Testis (tissue), 5 donors: ENCODE measurements at places on chromosomes 2 and 18. TPM values are rescaled to one million over a fixed set of nuclear protein-coding genes. Genes with fewer than 3 reads are reported as not detected.

DNA sequence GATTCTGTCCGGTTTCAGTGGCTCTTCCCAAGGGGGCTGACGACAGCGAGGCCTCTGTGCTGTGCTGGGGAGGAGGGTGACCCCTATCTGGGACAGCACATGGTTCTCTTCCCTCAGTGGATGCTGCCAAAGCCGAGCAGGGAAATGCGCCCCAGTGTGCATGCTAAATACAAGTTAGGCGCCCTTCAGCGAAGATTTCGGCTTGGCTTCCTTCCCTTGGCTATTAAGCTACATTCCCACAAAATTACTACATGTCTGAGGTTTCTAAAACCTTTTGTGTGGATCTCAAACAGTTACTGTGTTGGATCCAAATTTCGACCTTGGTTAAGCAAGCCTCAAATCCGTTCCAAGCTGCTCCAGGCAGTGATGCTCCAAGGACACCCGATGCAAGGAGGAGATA, 440.3 kb downstream of the NRXN1 start:
- no peak for DNase-seq
- no peaks in the 10 kb centered on the region for H3K4me1 ChIP-seq
- H3K36me3 ChIP-seq: no peaks in the 10 kb centered on the region
- H3K27ac ChIP-seq: no peak overlapping the region
- H3K27me3 ChIP-seq: no peaks in the 10 kb centered on the region

- peak overlapping the region; percentile 58 for H3K4me3 ChIP-seq
- no peaks in the 10 kb centered on the region for H3K27me3 ChIP-seq
- peaks cover 25% of the 10 kb centered on the region for H3K4me1 ChIP-seq
- DNase-seq: no peak
Measured at GRCh38 chr2:238238766-238239542, 884 bp downstream of the HES6 start.

DNA sequence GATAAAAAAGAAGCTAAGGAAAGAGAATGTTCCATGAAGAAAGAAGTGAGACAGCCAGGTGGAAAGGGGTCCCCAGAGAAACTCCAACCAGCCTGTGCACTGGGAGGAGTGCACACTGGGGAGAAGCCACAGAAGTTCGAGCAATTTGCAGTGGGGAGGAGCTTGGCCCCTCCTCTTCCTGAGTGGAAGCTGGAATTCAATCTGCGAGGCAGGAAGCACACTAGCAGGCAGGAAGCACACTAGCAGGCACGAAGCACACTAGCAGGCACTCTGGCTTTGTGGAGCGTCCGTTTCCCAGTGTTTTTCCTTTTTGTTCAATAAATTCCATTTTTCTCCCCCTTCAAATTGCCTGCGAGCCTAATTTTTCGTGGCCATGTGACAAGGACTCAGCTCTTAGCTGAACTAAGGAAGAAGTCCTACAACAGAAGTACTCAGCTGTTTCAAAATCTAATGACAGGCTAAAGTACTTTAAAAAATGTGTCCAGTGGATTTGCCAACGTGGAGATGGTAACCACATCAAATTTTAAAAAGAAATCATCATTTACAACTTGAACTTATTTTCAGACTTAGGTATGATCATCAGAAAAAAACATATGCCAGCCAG, 21.4 kb upstream of the SPIRE1 start:
- no peaks in the 10 kb centered on the region for H3K27me3 ChIP-seq
- peak; percentile 59 for DNase-seq
- H3K4me3 ChIP-seq: no peak overlapping the region
- no peaks in the 10 kb centered on the region for H3K36me3 ChIP-seq
- peak overlapping the region; percentile 3 for H3K27ac ChIP-seq
- no peaks in the 10 kb centered on the region for H3K4me1 ChIP-seq

DNA sequence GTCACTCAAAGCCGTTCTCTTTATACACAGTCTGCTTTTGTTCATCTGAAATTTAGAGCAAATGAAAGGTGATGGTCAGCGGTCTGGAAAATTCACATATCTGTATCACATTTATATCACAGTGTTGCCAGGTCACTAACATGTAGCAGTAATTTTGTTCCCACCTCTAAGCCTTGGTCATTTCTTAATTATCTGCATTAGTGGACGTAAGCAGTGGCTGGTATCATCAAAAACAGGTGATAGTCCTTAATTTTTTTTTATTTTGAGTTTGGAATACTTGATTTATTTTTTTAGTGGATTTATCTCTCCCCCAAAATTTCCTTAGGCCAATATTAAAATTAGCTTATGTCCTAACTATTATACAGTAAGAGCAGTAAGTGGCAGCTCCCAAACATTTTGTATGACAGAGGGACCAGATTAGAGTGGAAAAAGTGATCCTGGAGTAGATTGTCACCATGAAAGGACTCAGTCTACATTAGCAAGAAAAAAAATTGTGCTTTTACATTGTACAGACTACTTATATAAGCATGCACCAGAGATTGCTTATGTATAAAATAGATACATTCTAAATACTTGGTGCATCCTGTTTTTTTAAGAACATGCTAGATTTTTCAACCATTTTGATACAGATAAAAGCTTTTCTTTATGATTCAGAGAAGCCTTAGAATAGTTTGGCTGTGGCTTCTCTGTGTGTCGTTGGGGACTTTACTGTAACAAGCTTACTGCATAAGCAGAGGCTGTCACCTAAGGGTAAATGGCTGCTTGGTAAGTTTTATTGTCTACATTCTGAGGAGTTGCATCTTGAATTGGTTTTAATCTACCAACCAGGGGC, 65.0 kb downstream of the MAPRE2 start:
- peaks cover 4% of the 10 kb centered on the region for H3K4me1 ChIP-seq
- no peaks in the 10 kb centered on the region for H3K36me3 ChIP-seq
- DNase-seq: no peak
- H3K27me3 ChIP-seq: no peaks in the 10 kb centered on the region

GRCh38 chr2:126406267-126406666, 249.7 kb upstream of the GYPC start:
- no peaks in the 10 kb centered on the region for H3K36me3 ChIP-seq
- H3K4me1 ChIP-seq: no peaks in the 10 kb centered on the region
- DNase-seq: no peak
- no peaks in the 10 kb centered on the region for H3K27me3 ChIP-seq
- no peak overlapping the region for H3K4me3 ChIP-seq

DNA sequence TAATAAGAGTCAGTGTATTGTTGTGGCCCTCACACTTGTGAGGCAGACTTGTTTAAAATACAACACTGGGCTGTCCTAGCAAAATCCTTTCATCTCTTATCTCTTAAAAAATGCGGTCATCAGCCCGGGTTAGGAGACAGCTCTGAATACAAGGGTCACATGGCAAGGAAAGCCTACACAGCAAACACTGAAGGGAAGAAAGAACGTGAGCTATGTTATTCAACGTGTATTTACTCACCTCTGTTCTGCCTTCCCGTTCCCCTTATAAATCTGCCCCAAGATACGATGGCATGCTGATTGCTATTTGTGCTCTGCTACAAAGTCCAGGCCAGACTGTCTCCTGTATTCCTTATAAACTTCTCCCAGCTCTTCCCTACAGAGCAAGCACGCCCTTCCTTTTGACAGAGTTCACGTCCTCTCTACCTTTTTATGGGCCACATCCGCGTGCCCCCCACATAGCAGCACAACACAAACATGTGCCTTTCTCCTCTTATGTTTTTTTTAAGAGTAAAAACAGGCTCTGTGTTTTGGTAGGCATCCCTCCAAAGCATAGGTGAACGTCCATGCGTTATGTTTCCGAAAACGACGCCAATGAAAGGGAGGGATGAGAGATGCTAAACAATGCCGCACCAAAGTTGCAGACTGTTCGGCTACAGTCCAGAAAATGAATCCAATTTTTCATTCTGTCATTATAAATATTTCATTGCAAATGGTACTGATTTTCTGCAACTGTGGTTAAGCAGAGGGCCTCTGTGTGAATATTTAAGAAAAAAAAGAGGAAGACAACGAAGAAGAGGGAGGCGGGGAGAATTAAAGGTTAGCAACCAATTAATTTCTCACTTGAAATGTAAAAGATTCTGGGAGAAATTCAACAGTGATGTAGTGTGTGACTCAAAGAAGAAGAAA, 274.7 kb downstream of the ZNF521 start:
- H3K27ac ChIP-seq: no peak overlapping the region
- H3K27me3 ChIP-seq: no peaks in the 10 kb centered on the region
- H3K4me3 ChIP-seq: no peak overlapping the region
- H3K36me3 ChIP-seq: no peaks in the 10 kb centered on the region

DNA sequence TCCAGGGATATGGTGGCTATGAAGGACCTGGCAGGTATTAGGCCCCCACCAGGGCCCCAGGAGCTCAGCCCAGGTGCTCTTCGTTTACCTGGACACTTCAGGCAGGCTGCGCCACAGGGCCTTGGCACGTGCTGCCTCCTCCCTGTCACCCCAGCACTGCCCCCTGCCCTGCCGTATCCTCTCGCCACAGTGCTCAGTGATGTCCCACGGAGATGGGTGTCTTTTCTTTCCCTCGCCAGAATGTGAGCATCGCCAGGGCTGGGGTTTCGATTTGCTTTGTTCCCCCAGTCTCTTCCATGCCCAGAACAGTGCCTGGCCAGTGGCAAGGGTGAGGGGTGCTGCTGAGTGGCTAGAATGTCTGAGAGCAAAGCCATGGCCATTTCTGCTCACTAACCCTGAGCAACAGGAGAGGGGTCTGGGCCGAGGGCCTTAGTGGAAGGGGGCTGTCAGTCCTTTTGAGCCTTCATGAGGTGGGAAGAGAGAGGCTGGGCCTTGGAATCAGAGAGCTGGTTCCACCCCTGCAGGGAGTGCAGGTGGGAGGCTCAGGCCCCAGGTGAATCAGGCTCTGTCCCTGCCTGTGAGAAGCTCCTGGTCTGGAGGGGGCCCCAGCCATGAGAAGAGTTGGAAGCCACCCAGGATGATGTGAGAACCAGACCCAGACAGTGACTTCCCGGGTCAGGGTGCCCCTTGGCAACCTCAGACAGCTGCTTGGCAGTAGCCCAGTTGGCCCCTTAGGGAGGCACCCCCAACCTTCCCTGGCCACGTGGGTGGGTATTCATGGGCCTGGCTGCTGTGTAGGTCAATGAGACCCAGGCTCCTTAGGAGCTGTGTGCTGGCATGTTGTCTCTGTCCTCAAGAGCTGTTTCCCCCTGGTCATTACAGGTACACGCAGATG, 129.9 kb upstream of the HS6ST1 start:
- no peak overlapping the region for H3K27ac ChIP-seq
- peaks cover 17% of the 10 kb centered on the region for H3K4me1 ChIP-seq
- no peaks in the 10 kb centered on the region for H3K36me3 ChIP-seq

GRCh38 chr2:155690785-155691184, 641.7 kb downstream of the NR4A2 start:
- no peaks in the 10 kb centered on the region for H3K4me1 ChIP-seq
- H3K27me3 ChIP-seq: no peaks in the 10 kb centered on the region

DNA sequence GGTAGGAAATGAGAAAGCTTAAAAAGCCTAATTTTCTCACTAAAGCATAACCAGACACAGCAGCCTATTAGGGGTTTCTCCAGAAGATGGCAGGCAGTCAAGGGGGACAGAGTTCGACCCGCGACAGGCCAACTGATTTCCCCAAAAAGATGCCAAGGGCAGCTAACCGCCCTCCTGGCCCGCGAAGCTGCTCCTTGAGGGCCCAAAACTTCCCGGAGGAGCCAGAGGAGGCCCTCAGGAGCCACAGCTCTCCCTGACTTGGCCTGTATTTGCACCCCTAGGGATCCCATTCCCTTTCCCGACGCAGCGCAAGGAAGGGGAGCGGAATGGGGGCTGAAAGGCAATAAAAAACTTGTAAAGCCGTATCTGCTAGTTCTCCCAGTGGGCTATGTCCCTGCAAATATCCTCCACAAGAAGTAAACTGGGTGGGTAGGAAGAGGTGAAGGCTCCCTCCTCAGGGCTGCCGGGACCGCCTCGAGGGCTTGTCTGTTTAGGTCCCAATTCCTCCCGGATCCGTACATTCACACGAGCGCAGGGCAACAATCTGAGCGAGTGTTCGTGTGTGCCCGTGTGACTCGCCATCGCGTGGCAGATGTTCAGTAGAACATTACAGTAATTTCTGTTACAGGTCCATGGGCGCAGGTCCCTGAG, 756 bp upstream of the NAGK start:
- H3K27me3 ChIP-seq: no peaks in the 10 kb centered on the region
- H3K4me1 ChIP-seq: peaks cover 9% of the 10 kb centered on the region

GRCh38 chr2:237886685-237887481, 27.5 kb downstream of the RAMP1 start:
- no peak overlapping the region for H3K4me3 ChIP-seq
- H3K36me3 ChIP-seq: no peaks in the 10 kb centered on the region
- no peaks in the 10 kb centered on the region for H3K27me3 ChIP-seq
- H3K4me1 ChIP-seq: peaks cover 13% of the 10 kb centered on the region
- DNase-seq: peak; percentile 60

- H3K4me3 ChIP-seq: no peak overlapping the region
- H3K27ac ChIP-seq: no peak overlapping the region
- no peak for DNase-seq
- no peaks in the 10 kb centered on the region for H3K27me3 ChIP-seq
Measured at GRCh38 chr2:101872480-101872879, 119.3 kb upstream of the IL1R2 start.

- H3K36me3 ChIP-seq: no peaks in the 10 kb centered on the region
- no peak overlapping the region for H3K4me3 ChIP-seq
- H3K27me3 ChIP-seq: no peaks in the 10 kb centered on the region
- H3K27ac ChIP-seq: no peak overlapping the region
- H3K4me1 ChIP-seq: no peaks in the 10 kb centered on the region
- no peak for DNase-seq
Measured at GRCh38 chr2:97693476-97693875, 19.9 kb upstream of the ZAP70 start.

DNA sequence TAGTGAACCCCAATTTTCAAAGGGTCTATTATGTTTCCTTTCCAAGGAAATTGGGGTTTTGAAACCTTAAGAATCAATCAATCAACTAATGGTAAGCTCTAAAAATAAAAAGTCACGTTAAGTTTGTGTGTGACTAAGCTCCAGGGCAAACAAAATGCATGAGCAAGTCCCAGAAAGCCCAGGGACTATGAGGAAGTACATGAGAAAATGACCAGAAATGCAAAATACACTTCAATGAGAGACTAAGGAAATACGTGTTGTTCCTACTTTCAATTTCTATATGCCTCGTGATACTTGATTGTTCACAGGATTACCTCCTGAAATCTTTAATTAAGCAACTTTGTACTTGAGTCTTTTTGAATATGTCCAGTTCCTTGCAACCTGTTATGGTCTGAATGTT, 684.4 kb upstream of the SYT4 start:
- no peaks in the 10 kb centered on the region for H3K27me3 ChIP-seq
- no peaks in the 10 kb centered on the region for H3K4me1 ChIP-seq
- H3K36me3 ChIP-seq: no peaks in the 10 kb centered on the region
- no peak overlapping the region for H3K27ac ChIP-seq
- no peak overlapping the region for H3K4me3 ChIP-seq
- no peak for DNase-seq

GRCh38 chr18:67730886-67731285, 214.4 kb upstream of the DSEL start:
- no peaks in the 10 kb centered on the region for H3K27me3 ChIP-seq
- H3K4me1 ChIP-seq: no peaks in the 10 kb centered on the region
- no peak overlapping the region for H3K4me3 ChIP-seq
- H3K27ac ChIP-seq: no peak overlapping the region

GRCh38 chr2:241317391-241317790, 1.7 kb downstream of the SEPTIN2 start:
- no peaks in the 10 kb centered on the region for H3K36me3 ChIP-seq
- peaks cover 35% of the 10 kb centered on the region for H3K4me1 ChIP-seq
- DNase-seq: no peak
- no peak overlapping the region for H3K4me3 ChIP-seq
- peak overlapping the region; percentile 99 for H3K27ac ChIP-seq
- H3K27me3 ChIP-seq: no peaks in the 10 kb centered on the region

Gene NBAS
- 75.8 TPM for total RNA-seq

Gene LRRTM1
- 1.2 TPM for total RNA-seq

Gene ESPNL
- 2.8 TPM for total RNA-seq

Gene MFSD2B
- 0.50 TPM for total RNA-seq

Gene WNT10A
- total RNA-seq: 1.5 TPM

Gene RFTN2
- 16.1 TPM for total RNA-seq

Gene CIB4
- 8.7 TPM for total RNA-seq

Gene USP34
- total RNA-seq: 230 TPM

Gene NYAP2
- total RNA-seq: 0.24 TPM

Gene FMNL2
- total RNA-seq: 19.8 TPM
